Left ventricle myocardium inferior (tissue), 1 donor: ENCODE measurements at places on chromosomes 1 and 21. TPM values are rescaled to one million over a fixed set of nuclear protein-coding genes. Genes with fewer than 3 reads are reported as not detected.

DNA sequence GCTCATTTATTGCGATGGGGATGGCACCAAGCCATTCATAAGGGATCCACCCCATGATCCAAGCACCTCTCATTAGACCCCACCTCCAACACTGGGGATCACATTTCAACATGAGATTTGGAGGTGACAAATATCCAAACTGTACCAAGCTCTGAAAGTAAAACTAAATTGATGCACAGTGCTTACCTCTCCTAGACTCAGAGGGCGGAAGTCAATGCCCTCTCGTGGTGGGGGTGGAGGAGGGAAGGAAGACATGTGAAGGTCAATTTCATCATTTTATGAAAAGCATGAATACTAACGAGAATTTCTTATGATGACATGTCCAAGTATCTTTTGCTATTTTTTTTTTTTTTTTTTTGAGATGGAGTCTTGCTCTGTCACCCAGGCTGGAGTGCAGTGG, 120.0 kb downstream of the PGBD5 start:
- no peak for DNase-seq

- DNase-seq: no peak
Observed at GRCh38 chr1:209993061-209993830, 55.2 kb downstream of the SYT14 start.

DNA sequence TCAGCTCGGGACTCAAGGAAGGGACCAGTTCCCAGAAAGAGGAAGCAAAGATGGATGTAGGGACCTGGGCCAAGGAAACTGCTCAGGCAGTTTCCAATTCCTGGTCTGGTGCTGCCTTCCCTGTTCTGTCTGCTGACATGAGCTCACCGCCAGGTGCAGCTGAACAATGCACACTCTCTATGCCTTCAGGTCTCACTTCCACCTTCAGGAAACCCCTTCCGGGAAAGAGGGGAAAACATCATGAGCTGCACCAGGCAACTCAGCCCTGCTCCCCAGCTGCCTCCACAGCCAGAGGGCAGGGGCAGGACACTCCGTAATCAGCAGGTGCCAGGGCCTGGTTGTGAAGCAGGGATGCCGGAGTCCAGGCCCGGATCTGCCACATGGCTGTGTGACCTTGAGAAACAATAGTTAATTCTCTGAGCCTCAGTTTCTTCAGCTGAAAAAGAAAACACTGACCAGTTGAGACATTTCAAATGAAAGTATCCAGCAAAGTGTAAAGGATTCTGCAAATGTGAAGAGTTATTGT, 27.8 kb downstream of the SMIM12 start:
- no peak for DNase-seq

DNA sequence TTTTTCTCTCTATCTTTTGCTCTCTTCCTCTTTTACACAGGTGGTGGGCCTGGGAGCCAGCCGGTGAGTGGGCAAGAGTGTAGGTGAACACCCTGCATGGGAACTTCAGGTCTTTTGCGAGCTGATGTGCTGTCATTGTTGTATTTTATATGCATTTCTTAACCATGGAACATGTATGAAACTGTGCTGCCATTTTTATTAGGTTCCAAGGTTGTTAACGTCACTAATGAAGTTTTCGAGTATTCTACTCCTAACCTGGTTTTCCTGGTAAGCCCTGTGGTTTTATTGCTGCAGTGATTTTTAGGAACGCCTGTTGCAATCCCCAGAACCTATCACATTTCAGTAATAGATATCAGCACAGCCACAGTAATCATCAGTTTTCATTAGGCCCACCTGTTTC, 14.8 kb upstream of the NID1 start:
- DNase-seq: no peak

GRCh38 chr1:198424441-198424840, 116.0 kb downstream of the ATP6V1G3 start:
- no peak for DNase-seq

Gene SLC1A7
- total RNA-seq: 0.44 TPM

Gene COL24A1
- total RNA-seq: 0.74 TPM

Gene MPC2
- 267 TPM for total RNA-seq

Gene FALEC
- 0.44 TPM for total RNA-seq

Gene CA14
- total RNA-seq: 3.1 TPM

Gene OR2T11
- total RNA-seq: not detected
